ENCODE measurements at places on chromosomes 2 and 18. TPM values are rescaled to one million over a fixed set of nuclear protein-coding genes. Genes with fewer than 3 reads are reported as not detected.

GRCh38 chr2:63903003-63903402, 61.3 kb downstream of the UGP2 start:
- no peaks in the 10 kb centered on the region for H3K4me1 ChIP-seq
- H3K27ac ChIP-seq = no peak overlapping the region
- H3K36me3 ChIP-seq = peaks cover 53% of the 10 kb centered on the region
- H3K4me3 ChIP-seq = no peak overlapping the region
- no peaks in the 10 kb centered on the region for H3K27me3 ChIP-seq
- no peak for DNase-seq

DNA sequence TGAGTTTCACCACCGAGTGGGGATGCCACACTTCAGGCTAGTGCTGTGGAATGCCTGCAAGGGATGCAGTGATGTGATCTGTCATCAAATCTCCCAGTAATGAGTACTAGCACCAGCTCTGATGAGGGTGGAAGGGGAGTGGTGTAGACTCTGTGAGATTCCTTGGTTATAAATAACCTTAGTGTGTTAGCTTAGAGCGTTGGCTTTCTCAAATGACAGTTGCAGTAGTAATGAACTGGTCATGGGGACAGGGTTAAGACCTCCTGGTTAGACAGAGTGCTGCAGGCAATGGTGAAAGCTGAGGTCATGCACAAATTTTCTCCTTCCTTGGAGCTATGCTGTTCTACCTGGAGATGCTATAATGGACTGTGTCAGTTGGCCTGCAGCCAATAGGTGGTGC, 1063.4 kb upstream of the CRIM1 start:
- H3K27me3 ChIP-seq = no peaks in the 10 kb centered on the region
- H3K4me1 ChIP-seq = no peaks in the 10 kb centered on the region
- H3K36me3 ChIP-seq = no peaks in the 10 kb centered on the region

GRCh38 chr18:34809451-34810072, 99.5 kb downstream of the DTNA start:
- H3K27ac ChIP-seq = no peak overlapping the region
- no peaks in the 10 kb centered on the region for H3K27me3 ChIP-seq
- peak; percentile 11 for DNase-seq
- H3K4me3 ChIP-seq = no peak overlapping the region

DNA sequence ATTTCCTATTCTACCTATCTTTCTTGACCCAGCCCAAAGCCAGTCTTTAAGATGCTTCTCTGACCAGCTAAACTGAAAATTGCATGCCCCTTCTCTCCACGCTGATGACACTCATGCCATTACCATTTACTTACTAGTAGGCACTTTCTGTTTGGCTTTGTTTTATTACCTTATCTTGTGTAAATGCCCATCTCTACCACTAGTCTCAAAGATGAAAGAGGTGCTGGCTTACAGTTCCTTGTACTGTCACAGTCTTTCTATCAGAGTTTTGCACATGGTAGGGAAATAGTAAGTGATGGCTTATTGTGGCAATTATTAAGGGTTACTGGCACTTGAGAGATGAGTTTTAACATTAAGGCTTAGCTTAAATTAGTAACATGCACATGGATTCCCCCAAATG, 352.1 kb downstream of the RBM43 start:
- no peaks in the 10 kb centered on the region for H3K27me3 ChIP-seq
- no peaks in the 10 kb centered on the region for H3K36me3 ChIP-seq
- no peak overlapping the region for H3K4me3 ChIP-seq
- no peak for DNase-seq
- H3K27ac ChIP-seq = no peak overlapping the region
- peaks cover 10% of the 10 kb centered on the region for H3K4me1 ChIP-seq

GRCh38 chr2:45754131-45755010, 102.9 kb downstream of the PRKCE start:
- DNase-seq = no peak
- no peaks in the 10 kb centered on the region for H3K27me3 ChIP-seq
- H3K27ac ChIP-seq = no peak overlapping the region
- peaks cover 18% of the 10 kb centered on the region for H3K4me1 ChIP-seq
- no peak overlapping the region for H3K4me3 ChIP-seq

DNA sequence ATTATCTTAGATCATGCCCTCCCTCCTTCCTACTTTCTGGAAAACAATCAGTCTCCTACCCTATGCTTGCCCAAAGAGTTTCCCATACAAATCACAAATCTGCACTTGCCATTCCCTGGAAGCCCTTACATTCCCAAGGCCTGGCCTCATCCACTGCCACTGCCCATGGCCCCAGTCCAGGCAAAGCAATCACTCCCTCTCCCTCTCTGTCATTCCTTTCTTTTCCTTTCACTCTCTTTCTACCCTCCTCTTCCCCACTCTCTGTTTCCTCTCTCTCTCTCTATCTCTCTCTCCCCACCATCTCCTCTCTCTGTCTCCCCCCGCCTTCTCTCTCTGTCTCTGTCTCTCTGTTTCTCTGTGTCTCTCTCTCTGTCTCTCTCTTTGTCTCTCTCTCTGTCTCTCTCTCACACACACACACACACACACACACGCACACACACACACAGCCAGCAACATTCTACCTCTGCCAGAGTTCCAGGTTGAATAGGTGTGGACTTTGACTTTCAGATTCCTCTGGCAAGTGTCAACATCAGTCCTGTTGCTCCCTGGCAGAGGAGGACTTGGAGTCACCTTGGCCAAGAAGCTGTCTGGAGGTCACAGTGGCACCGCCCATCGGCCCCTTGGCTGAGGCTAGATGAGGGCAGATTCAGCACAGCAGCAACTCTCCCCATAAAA, 43.7 kb upstream of the NAT8 start:
- H3K36me3 ChIP-seq = no peaks in the 10 kb centered on the region
- H3K4me1 ChIP-seq = no peaks in the 10 kb centered on the region
- no peak overlapping the region for H3K4me3 ChIP-seq
- H3K27me3 ChIP-seq = no peaks in the 10 kb centered on the region

DNA sequence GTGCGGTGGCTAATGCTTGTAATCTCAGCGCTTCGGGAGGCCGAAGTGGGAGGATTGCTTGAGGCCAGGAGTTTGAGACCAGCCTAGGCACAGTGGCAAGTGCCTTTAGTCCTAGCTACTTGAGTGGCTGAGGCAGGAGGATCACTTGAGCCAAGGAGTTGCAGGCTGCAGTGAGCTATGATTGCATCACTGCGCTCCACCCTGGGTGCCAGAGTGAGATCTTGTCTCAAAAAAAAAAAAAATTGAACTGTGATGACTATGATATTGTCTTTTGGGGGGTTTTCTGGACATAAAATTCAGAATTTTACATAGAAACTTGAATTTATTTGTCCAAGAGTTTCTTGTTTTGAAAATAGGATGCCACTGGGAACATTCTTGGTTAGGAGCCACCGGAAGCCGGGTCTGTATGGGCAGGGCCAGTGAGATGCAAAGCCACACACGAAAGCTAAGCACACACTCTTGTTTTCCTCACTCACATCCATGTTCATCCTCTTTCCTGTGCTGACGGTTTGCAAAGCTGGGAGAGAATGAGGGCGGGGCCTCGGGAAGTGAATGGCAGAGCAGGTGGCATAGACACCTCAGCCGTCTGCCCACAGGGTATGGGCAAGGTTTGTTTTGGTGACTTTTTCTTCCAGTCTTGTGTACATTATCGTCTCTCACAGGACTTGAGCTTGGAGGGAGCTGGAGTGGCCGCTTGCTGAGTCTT, 12.6 kb downstream of the AGAP1 start:
- no peak overlapping the region for H3K27ac ChIP-seq
- no peaks in the 10 kb centered on the region for H3K27me3 ChIP-seq
- H3K4me3 ChIP-seq = no peak overlapping the region
- 0 out of 2 replicates have a peak, but pooled peaks cover 4% of the 10 kb centered on the region for H3K36me3 ChIP-seq
- DNase-seq = no peak

- peaks cover 55% of the 10 kb centered on the region for H3K4me1 ChIP-seq
- H3K36me3 ChIP-seq = no peaks in the 10 kb centered on the region
- H3K27me3 ChIP-seq = no peaks in the 10 kb centered on the region
These were observed 71.9 kb downstream of the CERS6 start for GRCh38 chr2:168528016-168528415.

DNA sequence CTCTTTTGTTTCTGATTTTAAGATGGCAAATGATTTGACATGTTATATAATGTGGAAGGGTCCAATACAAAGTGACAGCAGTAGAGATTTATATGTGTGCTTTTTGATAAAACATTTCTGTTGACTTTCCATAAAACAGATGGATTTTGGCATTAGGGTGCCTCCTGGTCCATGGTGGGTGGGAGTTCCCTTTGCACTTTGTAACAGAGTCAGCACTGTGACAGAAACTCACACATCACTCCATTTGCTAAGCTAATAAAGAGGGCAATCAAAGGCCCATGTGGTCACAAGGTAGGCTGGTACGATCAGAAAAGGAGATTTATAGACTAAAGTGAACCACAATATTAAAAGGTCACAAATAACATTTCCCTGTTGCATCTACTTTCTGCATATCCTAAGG, 93.3 kb upstream of the NT5C1B start:
- no peak for DNase-seq
- H3K27ac ChIP-seq = no peak overlapping the region
- H3K4me3 ChIP-seq = no peak overlapping the region
- H3K27me3 ChIP-seq = no peaks in the 10 kb centered on the region
- H3K36me3 ChIP-seq = no peaks in the 10 kb centered on the region

GRCh38 chr2:129904532-129905446, 74.7 kb upstream of the RAB6C start:
- H3K4me3 ChIP-seq = no peak overlapping the region
- H3K27ac ChIP-seq = no peak overlapping the region
- DNase-seq = no peak

GRCh38 chr2:52558265-52558664, 1209.3 kb upstream of the CHAC2 start:
- H3K4me3 ChIP-seq = no peak overlapping the region
- H3K27me3 ChIP-seq = no peaks in the 10 kb centered on the region
- no peaks in the 10 kb centered on the region for H3K4me1 ChIP-seq
- no peak overlapping the region for H3K27ac ChIP-seq
- no peaks in the 10 kb centered on the region for H3K36me3 ChIP-seq
- DNase-seq = no peak

- H3K4me3 ChIP-seq = no peak overlapping the region
- DNase-seq = no peak
- H3K27me3 ChIP-seq = no peaks in the 10 kb centered on the region
- H3K36me3 ChIP-seq = peaks cover 11% of the 10 kb centered on the region
- H3K27ac ChIP-seq = no peak overlapping the region
These were observed 29.3 kb downstream of the HS1BP3 start for GRCh38 chr2:20621366-20622295.

DNA sequence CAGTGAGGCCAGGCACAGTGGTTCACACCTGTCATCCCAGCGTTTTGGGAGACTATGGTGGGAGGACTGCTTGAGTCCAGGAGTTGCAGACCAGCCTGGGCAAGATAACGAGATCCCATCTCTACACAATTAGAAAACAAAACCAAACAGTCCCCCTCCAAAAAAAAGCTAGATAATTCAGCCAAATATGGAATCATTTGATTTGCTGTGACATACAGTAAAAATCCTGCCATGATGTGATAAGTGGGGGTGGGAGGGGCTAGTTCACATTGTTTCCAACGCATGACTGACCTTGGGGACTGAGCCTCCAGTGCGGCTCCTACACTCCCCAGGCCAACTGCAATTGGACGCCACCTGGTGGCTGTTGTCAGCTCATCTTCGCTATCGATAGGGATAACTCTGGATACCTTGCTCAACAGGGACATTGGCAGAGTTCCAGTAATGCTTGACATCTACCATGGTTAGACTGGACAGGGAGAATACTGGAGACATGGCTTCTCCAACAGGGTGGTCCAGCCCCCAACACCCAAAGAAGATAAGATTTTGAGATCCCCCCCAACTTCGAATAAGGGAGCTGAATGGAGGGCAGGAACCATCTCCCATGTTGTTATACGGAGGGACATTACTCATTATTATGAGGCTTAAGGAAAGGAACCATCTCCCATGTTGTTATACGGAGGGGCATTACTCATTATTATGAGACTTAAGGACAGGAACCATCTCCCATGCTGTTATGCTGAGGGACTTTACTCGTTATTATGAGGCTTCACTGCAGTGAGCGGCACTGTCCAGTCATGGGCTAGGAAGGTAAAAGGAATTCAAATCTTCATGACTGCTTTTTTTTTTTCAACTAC, 135.9 kb downstream of the TGIF1 start:
- no peaks in the 10 kb centered on the region for H3K27me3 ChIP-seq
- H3K27ac ChIP-seq = no peak overlapping the region

- no peak overlapping the region for H3K4me3 ChIP-seq
- H3K27me3 ChIP-seq = 0 out of 2 replicates have a peak, but pooled peaks cover 2% of the 10 kb centered on the region
- DNase-seq = no peak
- H3K27ac ChIP-seq = no peak overlapping the region
- H3K36me3 ChIP-seq = no peaks in the 10 kb centered on the region
These were observed 474.5 kb downstream of the TGIF1 start for GRCh38 chr18:3924455-3924854.

GRCh38 chr2:146602856-146603255, 1242.0 kb upstream of the ACVR2A start:
- H3K27me3 ChIP-seq = no peaks in the 10 kb centered on the region
- no peak overlapping the region for H3K27ac ChIP-seq
- no peaks in the 10 kb centered on the region for H3K4me1 ChIP-seq
- no peak for DNase-seq
- H3K36me3 ChIP-seq = no peaks in the 10 kb centered on the region

DNA sequence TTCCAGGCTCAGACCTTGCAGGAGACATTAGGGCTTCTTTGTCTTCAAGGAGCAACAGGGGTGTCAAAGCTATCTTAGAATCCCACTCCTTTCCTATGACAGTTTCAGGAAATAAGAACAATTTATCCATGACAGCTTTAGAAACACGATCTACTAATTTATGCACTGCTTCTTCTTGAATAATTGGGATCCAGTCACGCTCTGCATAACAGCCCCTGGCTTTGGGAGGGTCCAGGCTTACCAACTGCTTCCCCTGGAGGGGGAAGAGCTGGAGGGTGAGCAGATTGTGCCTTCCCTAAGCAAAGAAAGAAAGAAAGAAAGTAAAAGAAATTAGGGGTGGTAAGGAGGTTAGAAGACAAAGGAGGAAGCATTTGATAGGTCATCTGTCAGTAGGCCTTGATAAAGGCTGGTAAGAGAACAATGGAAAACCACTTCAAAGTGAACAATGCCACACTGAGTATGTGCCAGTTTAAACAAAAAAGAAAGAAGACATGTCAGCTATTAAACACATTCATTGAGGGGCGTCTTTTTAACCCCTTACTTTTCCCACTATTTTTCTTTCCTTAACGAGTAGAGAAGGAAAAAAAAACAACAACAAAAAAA, 327.6 kb downstream of the DCC start:
- H3K4me1 ChIP-seq = no peaks in the 10 kb centered on the region
- H3K4me3 ChIP-seq = no peak overlapping the region
- no peak overlapping the region for H3K27ac ChIP-seq
- DNase-seq = no peak
- no peaks in the 10 kb centered on the region for H3K36me3 ChIP-seq

OTOF gene
- not detected for total RNA-seq

PTGR3 gene
- 17.4 TPM for total RNA-seq

KIAA2012 gene
- total RNA-seq = 0.03 TPM

DLGAP1 gene
- not detected for total RNA-seq

EFEMP1 gene
- total RNA-seq = 283 TPM

SLC5A7 gene
- total RNA-seq = not detected

TBR1 gene
- 0.03 TPM for total RNA-seq

TUBA3E gene
- not detected for total RNA-seq

DUSP19 gene
- 5.1 TPM for total RNA-seq

BOK gene
- 338 TPM for total RNA-seq

FOXD4L1 gene
- total RNA-seq = not detected

KLHL14 gene
- not detected for total RNA-seq

CFAP65 gene
- not detected for total RNA-seq

FMNL2 gene
- total RNA-seq = 12.9 TPM

All from SJSA1 (cell line).